ENCODE measurements at places on chromosomes 5 and 9.

DNA sequence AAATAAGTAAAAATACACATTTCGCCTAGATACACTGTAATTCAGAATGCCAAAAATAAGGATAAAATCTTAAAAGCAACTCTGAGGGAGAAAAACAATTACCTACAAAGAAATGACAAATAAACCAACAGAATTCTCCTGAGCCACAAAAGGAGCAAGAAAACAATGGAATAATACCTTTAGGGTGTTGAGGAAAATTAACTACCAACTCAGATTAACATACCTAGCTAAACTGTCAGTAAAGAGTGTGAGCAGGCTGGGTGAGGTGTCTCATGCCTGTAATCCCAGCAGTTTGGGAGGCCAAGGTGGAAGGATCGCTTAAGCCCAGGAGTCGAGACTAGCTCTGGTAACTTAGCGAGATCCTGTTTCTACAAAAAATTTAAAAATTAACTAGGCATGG, 81.5 kb downstream of the C9orf50 start:
- no peak for DNase-seq

GRCh38 chr9:130995086-130996011, 13.6 kb upstream of the LAMC3 start:
- peak; percentile 25 for DNase-seq

- DNase-seq: no peak
Observed at GRCh38 chr9:107630156-107630555, 140.6 kb upstream of the KLF4 start.

GRCh38 chr5:166163996-166164610, 2127.3 kb upstream of the WWC1 start:
- DNase-seq: no peak

DNA sequence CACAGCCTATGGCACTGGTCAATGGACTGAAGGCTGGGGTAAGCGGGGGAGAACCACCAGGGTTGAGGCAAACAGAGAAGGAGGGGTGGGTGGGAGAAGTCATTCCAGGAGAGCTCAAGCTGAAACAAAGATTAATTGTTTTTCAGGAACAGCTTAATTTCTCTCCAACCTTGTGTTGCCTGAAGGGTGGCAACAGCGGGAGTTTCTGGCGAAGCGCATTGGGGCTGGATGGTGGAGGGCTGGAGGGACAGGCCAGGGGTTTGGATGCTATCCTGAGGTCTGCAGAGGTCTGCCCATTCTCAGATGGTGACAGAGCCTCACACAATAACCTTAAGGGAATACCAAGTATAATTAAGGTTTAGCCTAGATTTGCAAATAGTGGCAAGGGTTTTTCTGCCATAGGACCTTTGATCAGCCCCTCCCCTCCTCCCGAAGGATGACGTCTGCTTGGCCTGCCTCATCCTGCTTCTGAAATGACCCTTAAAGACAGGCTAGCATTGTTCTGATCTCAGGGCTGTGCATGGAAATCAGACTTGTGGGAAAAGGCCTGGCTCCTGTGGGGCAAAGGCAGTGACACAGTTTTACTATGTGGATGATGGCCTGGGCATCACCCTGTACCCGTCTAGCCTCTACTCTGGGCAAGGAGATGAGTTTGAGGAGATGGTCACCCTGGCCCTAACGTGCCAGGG, 32.7 kb downstream of the PSD2 start:
- no peak for DNase-seq

DNA sequence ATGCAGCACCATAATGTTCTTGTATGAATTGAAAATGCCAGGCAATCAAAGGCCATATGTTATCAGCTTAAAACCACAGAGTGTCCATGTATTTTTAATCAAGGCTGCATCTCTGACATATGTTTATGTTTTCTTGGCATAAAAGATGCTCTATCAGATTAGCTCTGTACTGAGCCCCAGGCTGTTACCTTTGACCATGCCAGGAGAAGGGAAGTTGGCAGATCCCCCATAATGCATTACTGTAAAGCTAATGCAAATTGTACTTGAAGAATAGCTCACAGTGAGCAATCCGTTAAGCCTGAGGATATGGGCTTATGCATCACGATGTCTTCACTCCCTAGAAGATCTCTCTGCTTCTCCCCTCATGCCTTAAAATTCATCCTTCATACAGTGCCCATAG, 414.4 kb downstream of the BRINP1 start:
- DNase-seq: no peak

DNA sequence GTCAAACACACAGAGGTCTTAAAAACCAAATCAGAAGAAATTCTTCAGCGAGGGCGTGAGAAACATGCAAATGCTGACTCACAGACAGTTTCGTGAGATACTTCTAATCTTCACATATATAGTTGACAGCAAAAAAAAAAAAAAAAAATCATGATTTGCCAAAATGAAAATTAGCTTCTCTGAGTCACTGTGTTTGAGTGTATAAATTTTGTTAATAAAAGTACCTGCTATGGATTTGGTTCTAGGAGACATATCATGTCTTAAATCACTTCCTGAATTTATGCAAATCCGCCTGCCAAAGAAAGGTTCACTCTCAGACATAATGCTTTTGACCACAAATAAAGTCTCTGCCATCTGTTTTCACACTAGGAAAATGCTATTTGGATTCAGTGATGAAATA, 114.3 kb downstream of the SLC1A3 start:
- no peak for DNase-seq

- DNase-seq: peak; percentile 34
Observed at GRCh38 chr5:157342822-157343402, 77.0 kb downstream of the CYFIP2 start.

All from T47D (cell line).